ENCODE measurements at places on chromosomes 4 and X.

- no peak for DNase-seq
Measured at GRCh38 chrX:103330681-103331288, 746 bp downstream of the TCEAL7 start.

DNA sequence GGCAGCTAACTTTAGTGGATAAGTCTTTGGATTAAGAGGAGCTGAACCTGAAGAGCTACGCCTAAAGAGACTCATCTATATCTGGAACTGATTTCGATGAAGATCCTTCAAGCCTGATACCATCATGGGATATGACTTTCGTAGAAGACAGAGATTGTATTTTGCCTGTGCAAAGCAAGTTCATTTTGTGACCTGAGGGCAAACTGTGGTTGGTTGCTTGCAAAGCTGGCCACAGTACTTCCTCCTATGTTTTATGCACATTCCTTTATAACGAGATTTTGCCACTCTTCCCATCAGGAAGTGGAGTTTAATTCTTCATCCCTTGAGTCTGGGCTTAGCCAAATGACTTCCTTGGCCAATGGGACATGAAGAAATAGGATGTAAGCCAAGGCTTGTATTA lies 519.3 kb upstream of the NR3C2 start:
- DNase-seq = no peak

- DNase-seq = no peak
Measured at GRCh38 chr4:13328591-13328990, 155.5 kb downstream of the RAB28 start.

- DNase-seq = no peak
Measured at GRCh38 chr4:38514465-38515146, 149.4 kb upstream of the KLF3 start.

- DNase-seq = no peak
Measured at GRCh38 chr4:5795580-5795979, 84.6 kb downstream of the EVC start.

Measured in stimulated activated naive B cell treated with anti-CD40 and anti-IgM and Interleukin-4, amounts not matched to agents 10 μg/mL and 1 μg/mL and 100 μg/mL, for 72 hours (primary cell).